ENCODE measurements at places on chromosomes 16 and 17. TPM values are rescaled to one million over a fixed set of nuclear protein-coding genes. Genes with fewer than 3 reads are reported as not detected.
A peak's percentile ranks its signal among the peaks of the same experiment; 100 is the strongest.

The GRIN2A gene
- 2.4 TPM for total RNA-seq

The EVI2A gene
- total RNA-seq = 2.9 TPM

The GPR139 gene
- not detected for total RNA-seq

The UTS2R gene
- 1.4 TPM for total RNA-seq

The CAMKK1 gene
- 5.5 TPM for total RNA-seq

The ZFP90 gene
- total RNA-seq = 11.0 TPM

The SPATA32 gene
- total RNA-seq = not detected

The NME4 gene
- 101 TPM for total RNA-seq

The CDH3 gene
- 0.08 TPM for total RNA-seq

DNA sequence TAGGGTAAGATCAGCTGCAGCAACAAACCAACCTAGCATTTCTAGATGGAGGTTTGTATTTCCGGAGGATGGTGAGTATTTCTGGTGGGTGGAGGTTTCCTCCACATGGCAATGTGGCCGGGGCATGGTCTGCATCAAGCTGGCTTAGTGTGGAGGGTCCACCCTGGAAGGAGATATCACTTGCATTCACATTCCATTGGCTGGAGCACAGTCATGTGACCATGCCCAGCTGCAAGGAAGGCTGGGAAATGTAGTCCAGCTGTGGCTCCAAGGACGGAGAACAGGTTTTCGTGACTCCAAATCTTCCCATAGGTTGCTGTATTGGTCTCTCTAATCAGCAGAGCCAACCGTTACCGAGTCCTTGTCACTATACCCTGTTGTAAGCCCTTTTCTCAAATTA is 68.7 kb downstream of the RAI1 start:
- H3K4me3 ChIP-seq = no peak overlapping the region
- H3K27me3 ChIP-seq = no peaks in the 10 kb centered on the region
- peak overlapping the region; percentile 89 for H3K27ac ChIP-seq
- no peak for DNase-seq
- peaks cover 83% of the 10 kb centered on the region for H3K4me1 ChIP-seq

DNA sequence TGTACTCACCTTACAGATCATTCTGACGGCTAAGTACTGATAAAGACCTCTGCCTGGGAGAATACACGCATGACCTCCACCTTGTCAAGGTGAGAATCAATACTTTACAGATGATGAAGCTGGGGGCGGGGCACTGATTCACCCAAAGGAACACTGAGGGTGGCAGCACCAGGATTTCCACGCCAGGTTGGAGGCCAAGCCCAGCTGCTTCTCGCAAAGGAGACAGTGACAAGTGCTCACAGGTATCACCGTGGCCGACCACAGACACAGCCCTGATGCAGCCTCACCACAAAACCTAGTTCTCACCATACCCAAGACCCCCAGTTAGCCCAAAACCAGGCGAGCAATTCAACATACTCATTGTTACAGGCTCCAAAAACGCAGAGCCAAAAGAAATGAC is 434.2 kb downstream of the SOX9 start:
- H3K27me3 ChIP-seq = peaks cover 41% of the 10 kb centered on the region
- H3K4me1 ChIP-seq = no peaks in the 10 kb centered on the region
- no peaks in the 10 kb centered on the region for H3K36me3 ChIP-seq
- H3K4me3 ChIP-seq = no peak overlapping the region
- no peak overlapping the region for H3K27ac ChIP-seq

DNA sequence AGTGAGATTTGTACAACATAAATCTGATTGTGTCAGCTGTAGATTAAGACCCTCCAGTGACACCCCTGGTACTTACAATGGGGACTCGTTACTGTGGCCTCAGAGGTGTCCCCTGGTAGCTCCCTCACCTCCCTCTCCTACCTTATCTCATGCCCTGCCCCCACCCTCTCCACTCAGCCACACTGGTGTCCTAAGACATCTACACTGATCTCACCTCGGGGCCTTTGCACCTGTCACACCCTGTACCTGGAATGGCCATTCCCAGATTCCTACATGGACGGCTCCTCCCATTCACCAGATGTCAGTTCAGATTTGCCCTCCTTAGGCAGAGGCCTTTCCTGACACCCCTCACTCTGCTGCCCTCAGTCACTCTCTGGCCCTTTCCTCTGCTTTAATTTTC is 319.3 kb downstream of the CPPED1 start:
- H3K4me3 ChIP-seq = no peak overlapping the region
- no peak for DNase-seq
- no peak overlapping the region for H3K27ac ChIP-seq
- H3K27me3 ChIP-seq = no peaks in the 10 kb centered on the region
- peaks cover 9% of the 10 kb centered on the region for H3K4me1 ChIP-seq
- H3K36me3 ChIP-seq = no peaks in the 10 kb centered on the region

DNA sequence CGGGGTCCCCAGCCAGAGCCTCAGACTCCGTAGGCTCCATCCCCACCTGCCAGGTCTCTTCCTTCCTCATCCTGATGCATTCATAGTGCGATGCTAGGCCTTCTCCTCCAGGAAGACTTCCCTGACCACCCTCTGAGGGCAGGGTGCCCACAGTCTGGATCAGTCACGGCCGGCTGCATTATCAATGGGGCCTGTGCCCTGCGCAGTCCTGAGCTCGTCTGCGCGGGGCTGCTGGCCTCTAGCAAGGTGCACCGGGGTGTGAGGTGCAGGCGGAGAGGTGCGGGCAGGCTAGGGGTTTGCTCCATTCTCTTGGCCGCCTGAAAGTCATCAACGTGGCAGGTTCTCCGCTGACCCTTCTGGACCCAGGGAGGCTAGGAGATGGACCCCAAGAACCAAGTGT is 56.9 kb upstream of the ACSF3 start:
- no peak for DNase-seq
- H3K27me3 ChIP-seq = peaks cover 88% of the 10 kb centered on the region
- H3K27ac ChIP-seq = no peak overlapping the region
- no peaks in the 10 kb centered on the region for H3K36me3 ChIP-seq
- no peaks in the 10 kb centered on the region for H3K4me1 ChIP-seq

DNA sequence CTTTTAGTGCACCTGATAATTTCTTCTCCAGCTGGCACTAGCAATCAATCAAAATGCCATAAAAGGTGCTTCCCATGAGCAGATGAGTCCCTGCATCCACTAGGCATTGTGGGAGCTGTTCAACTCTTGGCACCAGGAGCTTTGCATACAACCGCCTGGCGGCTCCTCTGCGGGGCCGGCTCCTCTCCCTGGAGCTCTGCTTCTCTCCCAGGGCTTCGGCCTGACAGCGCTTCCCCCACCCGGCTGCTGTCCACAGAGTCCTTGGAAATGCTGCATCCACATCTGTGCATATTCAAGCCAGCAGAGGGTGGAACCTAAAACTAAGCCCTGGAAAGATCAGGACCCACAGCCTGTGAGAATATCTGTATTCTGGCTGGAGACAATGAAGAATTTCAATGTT is 62.9 kb downstream of the LMF1 start:
- DNase-seq = no peak
- H3K27ac ChIP-seq = no peak overlapping the region
- no peaks in the 10 kb centered on the region for H3K4me1 ChIP-seq

DNA sequence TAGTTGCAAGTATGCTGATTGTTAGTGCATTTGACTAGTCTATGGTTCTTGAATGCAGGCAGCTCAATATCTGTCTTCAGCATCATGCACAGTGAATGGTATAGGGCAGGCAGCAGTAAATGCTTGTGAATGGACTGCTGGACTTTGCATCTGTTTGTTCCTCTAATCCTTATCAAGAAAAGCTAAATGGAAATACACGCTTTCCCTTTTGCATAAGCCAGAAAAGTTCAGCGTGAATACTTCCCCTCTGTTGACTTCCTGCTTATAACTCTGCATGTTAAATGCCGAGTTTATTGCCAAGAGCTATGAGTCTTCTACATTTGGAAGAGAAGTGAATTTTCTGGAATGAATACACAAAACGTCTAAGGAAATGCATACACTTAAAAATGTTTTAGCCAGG is 127.9 kb upstream of the CPHXL start:
- H3K36me3 ChIP-seq = no peaks in the 10 kb centered on the region
- no peak overlapping the region for H3K4me3 ChIP-seq
- peaks cover 18% of the 10 kb centered on the region for H3K27me3 ChIP-seq
- DNase-seq = no peak
- H3K4me1 ChIP-seq = no peaks in the 10 kb centered on the region

GRCh38 chr17:72332367-72332766 is 211.5 kb downstream of the SOX9 start:
- no peaks in the 10 kb centered on the region for H3K4me1 ChIP-seq
- H3K27ac ChIP-seq = no peak overlapping the region
- no peak overlapping the region for H3K4me3 ChIP-seq
- H3K27me3 ChIP-seq = peaks cover 74% of the 10 kb centered on the region
- no peaks in the 10 kb centered on the region for H3K36me3 ChIP-seq

DNA sequence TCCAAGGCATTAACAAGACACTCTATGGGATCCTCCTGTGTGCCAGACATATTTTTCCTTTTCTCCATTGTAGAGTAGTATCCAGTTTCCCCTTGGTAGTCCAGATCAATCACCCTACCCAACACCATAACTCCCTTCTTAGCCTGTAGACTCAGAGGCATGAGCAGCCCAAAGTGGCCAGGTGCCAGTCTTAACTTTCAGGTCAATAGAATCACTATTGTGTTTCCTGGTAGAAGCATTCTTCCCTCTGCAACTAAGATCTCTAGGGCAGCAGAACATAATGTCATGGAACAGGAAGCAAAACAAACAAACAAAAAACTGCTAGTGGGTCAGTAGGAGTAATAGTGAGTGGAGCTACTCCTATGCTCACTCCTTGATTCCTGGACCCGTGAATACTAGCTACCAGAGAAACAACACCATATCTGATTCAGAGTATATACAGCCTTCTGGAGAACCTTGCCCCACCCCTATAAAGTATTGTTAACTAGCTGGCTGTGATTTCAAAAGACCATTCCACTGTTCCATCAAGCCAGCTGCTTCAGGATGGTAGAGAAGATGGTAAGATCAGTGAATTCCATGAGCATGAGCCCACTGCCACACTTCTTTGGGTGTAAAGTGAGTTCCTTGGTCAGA is 11.2 kb upstream of the CLEC19A start:
- H3K4me3 ChIP-seq = no peak overlapping the region
- H3K27me3 ChIP-seq = no peaks in the 10 kb centered on the region
- no peaks in the 10 kb centered on the region for H3K36me3 ChIP-seq
- DNase-seq = no peak
- no peaks in the 10 kb centered on the region for H3K4me1 ChIP-seq
- H3K27ac ChIP-seq = no peak overlapping the region

DNA sequence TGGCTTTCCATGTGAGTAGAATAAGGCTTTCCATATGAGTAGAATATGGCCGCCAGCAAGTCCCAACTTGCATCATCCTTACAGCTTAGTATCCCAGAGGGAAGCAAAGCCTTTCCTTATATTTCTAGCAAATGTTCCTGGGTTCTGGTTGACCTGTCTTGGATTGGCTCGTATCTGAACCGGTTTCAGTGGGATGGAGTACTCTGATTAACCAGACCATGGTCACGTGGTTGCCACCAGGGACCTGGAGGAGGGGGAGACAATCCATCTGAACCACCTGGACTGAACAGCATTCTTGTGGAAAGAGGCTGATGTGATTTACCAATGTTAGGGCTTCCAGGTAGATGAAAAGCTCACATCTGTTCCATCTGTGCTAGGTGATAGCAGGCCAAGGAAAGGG is 89.0 kb downstream of the SHISA6 start:
- no peak for DNase-seq

DNA sequence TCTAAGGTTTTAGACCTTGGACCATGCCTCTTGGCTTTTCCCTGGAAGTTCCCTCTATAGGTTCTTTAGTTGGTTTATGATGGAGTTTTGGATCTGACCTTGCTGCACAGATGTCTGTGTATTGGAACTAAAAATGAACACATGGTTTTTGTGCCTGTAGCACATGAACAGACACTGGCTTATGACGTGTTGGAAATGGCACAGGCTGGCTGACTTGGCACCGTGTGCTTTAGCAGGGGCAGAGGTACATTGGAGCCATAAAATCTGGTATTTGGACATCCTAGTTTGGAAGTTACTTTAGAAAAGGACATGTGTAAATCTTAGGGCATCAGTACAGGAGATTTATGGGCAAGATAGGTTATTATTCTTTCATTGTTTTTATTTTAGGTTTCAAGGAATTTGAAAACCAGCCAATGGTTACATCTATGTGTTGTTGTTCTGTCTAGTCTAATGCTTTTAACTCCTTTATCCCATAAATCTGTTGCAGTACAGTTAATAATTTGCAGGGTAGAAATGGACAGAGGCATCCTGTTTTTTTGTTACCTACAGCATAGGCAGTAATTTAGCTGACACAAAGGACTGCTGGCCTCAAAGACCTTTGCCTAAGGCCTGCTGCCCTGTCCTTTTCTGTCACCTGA is 6.0 kb downstream of the SOCS7 start:
- H3K27ac ChIP-seq = peak overlapping the region; percentile 49
- peaks cover 83% of the 10 kb centered on the region for H3K4me1 ChIP-seq
- no peak overlapping the region for H3K4me3 ChIP-seq
- H3K36me3 ChIP-seq = peaks cover 6% of the 10 kb centered on the region

DNA sequence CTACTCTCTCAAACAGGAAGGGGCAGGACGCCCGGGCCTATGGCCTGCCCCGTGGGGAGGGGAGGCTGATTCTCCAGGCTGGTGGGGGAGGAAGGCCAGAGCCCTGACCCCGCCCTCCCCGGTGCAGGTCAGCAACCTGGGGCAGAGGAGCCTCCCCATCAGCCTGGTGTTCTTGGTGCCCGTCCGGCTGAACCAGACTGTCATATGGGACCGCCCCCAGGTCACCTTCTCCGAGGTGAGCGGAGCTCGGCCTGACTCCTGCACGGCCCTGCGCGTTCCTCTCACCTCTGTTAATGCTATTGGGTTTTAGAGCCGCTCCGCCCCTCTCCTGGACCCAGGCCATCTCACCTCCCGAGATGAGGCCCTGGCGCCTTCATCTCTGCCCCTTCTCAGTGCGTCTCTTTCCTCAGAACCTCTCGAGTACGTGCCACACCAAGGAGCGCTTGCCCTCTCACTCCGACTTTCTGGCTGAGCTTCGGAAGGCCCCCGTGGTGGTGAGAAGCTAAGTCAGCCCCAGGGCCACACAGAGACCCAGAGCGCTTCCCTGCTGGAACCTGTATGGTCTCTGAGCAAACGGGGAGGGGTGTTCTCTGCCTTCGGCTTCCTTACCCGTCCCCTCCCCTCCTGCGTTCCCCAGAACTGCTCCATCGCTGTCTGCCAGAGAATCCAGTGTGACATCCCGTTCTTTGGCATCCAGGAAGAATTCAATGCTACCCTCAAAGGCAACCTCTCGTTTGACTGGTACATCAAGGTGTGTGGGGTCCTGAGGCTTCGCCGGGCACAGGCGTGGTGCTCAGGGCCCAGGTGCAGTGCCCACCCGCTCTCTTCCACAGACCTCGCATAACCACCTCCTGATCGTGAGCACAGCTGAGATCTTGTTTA is 25.1 kb upstream of the ITGAX start:
- H3K27me3 ChIP-seq = peaks cover 90% of the 10 kb centered on the region
- DNase-seq = no peak
- H3K27ac ChIP-seq = no peak overlapping the region
- H3K4me3 ChIP-seq = no peak overlapping the region

DNA sequence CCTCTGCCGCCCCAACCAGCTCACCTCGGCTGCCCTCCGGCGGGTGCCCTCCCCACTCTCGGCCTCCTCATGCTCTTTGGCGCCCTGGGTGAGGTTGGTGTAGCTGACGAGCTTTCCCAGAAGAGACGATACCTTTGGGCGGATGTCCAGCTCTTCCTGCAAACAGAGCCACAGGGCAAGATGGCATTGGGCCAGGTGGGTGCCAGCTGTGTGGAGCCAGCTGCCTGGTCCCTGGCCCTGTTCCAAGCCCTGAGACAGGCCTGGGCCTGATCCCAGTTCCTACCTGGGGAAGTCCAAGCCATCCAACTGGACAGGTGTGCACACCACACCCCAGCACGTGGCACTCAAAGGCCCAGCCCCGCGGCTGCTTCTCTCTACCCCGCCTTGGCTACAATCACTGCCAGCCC is 6.9 kb downstream of the SLC12A4 start:
- H3K27me3 ChIP-seq = no peaks in the 10 kb centered on the region
- H3K27ac ChIP-seq = peak overlapping the region; percentile 100
- peak overlapping the region; percentile 37 for H3K4me3 ChIP-seq
- peaks cover 91% of the 10 kb centered on the region for H3K4me1 ChIP-seq
